ENCODE measurements at places on chromosomes 11 and 22. TPM values are rescaled to one million over a fixed set of nuclear protein-coding genes. Genes with fewer than 3 reads are reported as not detected.

The OMP gene
- not detected for total RNA-seq

The PRR33 gene
- not detected for total RNA-seq

The CALCA gene
- total RNA-seq: not detected

The KCNJ5 gene
- not detected for total RNA-seq

The PANX2 gene
- 0.49 TPM for total RNA-seq

The SLC7A4 gene
- total RNA-seq: not detected

The UQCR10 gene
- total RNA-seq: 120 TPM

The NUCB2 gene
- total RNA-seq: 64.3 TPM

The CCDC188 gene
- not detected for total RNA-seq

The ACCS gene
- total RNA-seq: 2.1 TPM

The ENTHD1 gene
- total RNA-seq: not detected

The RAG1 gene
- 0.48 TPM for total RNA-seq

The SYNGR1 gene
- total RNA-seq: 7.0 TPM

The KRTAP5-9 gene
- total RNA-seq: not detected

The SLC1A2 gene
- total RNA-seq: 0.39 TPM

The PDXP gene
- total RNA-seq: 14.5 TPM

The MS4A6E gene
- not detected for total RNA-seq

The TSKU gene
- total RNA-seq: 45.2 TPM

The TMEM25 gene
- 4.2 TPM for total RNA-seq

The BEST1 gene
- total RNA-seq: 0.10 TPM

The GPHA2 gene
- not detected for total RNA-seq

The CDC42BPG gene
- not detected for total RNA-seq

The MYBPC3 gene
- total RNA-seq: not detected

The IGLL1 gene
- not detected for total RNA-seq

The MMP8 gene
- 3.3 TPM for total RNA-seq

The KCNJ1 gene
- total RNA-seq: not detected

The MPZL2 gene
- not detected for total RNA-seq

The MRPL21 gene
- 116 TPM for total RNA-seq

The MRGPRE gene
- not detected for total RNA-seq

The BTBD10 gene
- total RNA-seq: 39.5 TPM

The KCNJ11 gene
- not detected for total RNA-seq

The UPK2 gene
- not detected for total RNA-seq

The RASSF10 gene
- total RNA-seq: 0.12 TPM

The SLC43A1 gene
- 6.5 TPM for total RNA-seq

The MIAT gene
- 0.39 TPM for total RNA-seq

The ZFP91 gene
- total RNA-seq: 64.2 TPM

The FOLH1 gene
- 0.49 TPM for total RNA-seq

The SULT4A1 gene
- not detected for total RNA-seq

The RBFOX2 gene
- 82.2 TPM for total RNA-seq

The HTR3B gene
- not detected for total RNA-seq

The SAA4 gene
- total RNA-seq: not detected

The CBX7 gene
- total RNA-seq: 1.4 TPM

The HEPACAM gene
- not detected for total RNA-seq

The TOLLIP gene
- 11.8 TPM for total RNA-seq

All from RPMI7951 (cell line).